ENCODE measurements at places on chromosomes 2 and 18.
A peak's percentile ranks its signal among the peaks of the same experiment; 100 is the strongest.

GRCh38 chr2:26559044-26559405, 81.1 kb upstream of the OTOF start:
- DNase-seq: no peak

DNA sequence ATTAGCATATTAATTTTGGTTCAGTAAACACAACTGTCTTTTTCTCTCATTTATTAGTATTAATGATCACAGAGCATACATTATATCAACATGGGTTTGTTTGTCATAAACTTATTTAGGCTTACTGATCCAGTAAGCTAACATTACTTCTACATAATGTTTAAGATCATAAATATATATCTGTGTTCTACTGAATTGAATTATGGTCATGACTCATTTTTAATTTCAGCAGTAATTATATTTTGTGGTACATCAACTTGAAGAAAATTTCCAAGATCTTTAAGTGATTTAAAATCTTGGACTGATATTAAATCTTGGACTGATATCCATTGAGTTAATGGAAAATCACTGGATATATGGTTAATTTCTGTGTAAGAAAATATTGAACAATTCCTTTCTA, 111.7 kb downstream of the CALCRL start:
- DNase-seq: no peak

GRCh38 chr2:24123922-24124580, 782 bp downstream of the FAM228B start:
- DNase-seq: no peak

DNA sequence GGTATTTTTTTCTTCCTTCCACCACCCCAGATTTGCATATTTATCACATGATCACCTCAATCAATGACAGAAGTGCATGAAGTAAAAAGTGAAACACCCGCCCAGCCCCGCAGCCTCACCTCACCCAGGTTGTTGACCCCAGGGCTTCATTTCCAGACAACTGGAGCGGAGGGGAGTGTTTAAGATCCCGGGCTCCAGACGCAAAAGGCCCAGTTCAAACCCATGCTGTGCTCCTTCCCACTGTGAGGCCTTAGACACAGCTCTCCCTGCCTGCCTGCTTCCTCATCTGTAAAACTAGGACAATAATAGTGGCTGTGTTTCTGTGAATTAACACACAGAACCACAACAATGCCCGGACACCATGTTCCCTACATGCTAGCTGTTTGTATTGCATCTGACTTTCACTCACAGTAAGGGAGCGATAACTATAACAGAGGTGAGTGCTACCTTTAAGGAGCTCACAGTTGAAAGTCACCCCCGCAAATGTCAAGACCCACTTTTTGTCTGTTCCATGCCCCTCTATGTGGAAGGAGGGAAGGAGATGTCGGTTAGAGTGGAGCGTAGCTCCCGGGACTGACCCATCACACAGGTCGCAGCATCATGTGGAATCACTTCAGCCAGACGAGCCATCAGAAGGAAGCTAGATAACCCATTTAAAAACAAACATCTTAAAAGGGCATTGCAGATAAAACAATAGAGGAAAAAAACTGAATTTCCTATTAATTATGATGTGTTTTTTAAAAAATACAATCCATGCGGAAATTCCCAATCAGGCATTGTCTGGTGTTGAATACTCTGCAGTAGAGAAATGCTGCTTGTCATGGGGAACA, 77.5 kb upstream of the DAPL1 start:
- no peak for DNase-seq

DNA sequence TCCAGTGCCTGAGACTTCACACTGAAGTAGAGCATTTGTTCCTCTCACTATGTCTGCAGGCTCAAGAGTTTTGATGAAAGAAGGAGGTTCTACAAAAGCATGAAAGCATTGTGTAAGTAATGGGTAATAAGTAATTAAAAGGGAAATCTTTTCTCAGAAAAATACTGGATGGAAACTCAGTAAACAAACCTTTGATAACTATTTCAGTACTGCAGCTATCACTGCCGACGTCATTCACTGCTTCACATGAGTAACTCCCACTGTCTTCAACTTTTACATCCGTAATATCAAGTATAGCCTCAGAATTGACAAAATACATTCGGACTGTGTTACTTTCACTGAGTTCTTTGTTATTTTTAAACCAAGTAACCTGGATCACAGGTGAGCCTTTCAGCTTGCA, 72.7 kb downstream of the TTN start:
- DNase-seq: no peak

DNA sequence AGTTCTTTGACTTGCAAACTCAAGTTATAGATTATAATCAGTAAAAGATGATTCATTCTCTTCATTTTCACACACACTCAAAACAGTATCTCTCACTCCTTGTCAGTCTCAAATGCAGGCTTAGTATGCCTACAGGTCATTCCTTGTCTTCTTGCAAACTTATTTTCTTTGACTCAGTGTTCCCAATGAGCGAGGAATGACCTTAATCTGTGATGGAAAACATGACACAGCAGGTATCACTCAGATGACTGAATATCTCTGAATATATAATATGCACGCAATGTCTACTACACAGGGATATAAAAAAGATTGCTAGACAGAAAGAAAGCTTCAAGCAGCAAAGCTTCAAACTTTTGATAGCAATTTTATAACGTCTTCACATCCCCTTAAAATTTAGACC, 127.8 kb upstream of the RGPD4 start:
- no peak for DNase-seq

DNA sequence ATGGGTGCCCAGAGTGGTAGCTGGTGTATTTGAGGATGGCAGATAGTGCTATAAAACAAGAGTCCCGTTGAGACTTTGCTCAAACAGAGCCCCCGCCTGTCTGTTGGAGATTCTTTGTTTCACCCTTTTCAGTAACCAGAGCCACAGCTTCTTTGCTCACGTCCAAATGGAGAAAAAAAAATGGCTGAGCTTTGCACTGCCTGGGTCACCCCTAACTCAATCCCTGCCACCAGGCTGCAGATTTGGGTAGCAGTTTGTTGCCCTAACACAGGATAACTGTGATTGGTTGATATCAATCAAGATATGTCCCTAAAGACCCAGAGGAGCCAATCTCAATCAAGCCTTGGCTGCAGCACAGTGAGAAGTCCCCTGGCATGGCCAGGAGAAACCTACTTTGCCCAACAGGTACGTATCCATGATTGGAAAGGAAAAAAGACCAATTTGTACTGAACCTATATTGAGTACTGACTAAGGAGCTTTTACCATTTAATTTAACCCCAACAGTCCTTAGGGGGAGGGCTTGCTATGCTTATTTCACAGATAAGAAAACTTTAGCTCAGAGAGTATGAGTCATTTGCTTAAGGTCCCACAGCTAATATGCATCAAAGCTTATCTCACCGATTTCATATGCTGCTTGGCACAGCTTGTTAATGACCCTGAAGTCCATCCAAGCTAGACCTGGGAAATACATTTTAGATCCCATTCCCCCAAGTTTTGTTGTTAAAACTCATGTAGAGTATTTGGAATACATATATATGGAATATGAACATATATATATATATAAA, 72.0 kb upstream of the SH3BP4 start:
- no peak for DNase-seq

DNA sequence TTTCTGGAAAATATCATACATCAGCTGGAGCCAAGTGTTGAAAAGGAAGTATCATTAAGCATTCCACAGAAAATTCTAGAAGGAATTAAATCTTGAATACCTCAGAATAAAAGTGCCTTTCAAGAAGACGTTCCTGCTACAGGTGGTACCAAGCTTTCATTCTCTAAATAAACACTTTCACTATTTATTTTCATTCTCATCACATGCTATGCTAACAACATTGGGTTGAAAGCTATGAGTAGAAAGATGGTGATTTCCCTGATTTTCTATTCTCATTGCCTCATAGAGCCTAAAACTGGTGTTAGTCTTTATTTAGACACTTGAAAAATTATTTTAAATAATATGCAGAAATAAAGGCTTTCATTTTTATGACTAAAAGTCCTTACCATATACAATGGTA, 324.7 kb downstream of the LRP1B start:
- no peak for DNase-seq

DNA sequence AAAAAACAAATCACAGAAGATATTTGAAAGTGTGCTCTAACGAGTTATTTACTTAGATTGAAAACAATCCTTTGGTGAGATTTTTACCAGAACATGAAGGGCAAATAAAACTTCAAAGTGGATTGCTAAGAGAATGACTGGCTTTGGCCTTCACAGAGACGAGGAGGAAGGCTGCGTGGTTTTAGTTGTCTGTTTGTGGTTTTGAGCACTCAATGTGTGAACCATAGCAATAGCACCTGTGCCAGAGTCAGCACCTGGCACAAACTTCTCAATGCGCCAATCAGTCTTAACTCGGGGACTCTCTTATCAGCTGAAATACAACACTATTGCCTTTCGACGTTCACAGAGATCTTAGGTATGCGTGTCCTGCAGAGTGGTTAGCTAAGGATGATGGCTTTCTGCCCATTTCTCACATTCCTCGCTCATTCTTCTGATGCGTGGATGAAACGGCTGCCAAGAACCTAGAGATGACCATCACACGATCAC, 70.0 kb downstream of the MBP start:
- DNase-seq: peak; percentile 67

DNA sequence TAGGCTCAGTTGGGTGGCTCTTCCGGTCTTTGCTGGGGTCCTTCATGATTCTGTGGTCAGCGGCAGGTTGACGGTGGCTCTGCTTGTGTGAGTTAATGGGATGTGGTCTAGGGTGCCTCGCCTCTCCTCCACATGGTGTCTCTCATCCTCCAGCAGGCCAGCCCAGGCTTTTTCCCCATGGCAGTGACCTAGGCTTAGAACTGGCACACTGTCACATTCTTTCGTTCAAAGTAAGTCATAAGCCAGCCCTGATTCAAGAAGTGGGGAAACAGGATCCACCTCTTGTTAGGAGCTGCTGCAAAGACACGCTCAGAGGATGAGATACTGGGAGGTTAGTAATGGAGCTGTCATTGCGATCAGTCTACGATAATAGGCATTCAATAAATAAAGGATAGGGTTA, 46.0 kb upstream of the CTIF start:
- DNase-seq: no peak

GRCh38 chr18:23067236-23067635, 68.0 kb upstream of the CABLES1 start:
- DNase-seq: no peak

DNA sequence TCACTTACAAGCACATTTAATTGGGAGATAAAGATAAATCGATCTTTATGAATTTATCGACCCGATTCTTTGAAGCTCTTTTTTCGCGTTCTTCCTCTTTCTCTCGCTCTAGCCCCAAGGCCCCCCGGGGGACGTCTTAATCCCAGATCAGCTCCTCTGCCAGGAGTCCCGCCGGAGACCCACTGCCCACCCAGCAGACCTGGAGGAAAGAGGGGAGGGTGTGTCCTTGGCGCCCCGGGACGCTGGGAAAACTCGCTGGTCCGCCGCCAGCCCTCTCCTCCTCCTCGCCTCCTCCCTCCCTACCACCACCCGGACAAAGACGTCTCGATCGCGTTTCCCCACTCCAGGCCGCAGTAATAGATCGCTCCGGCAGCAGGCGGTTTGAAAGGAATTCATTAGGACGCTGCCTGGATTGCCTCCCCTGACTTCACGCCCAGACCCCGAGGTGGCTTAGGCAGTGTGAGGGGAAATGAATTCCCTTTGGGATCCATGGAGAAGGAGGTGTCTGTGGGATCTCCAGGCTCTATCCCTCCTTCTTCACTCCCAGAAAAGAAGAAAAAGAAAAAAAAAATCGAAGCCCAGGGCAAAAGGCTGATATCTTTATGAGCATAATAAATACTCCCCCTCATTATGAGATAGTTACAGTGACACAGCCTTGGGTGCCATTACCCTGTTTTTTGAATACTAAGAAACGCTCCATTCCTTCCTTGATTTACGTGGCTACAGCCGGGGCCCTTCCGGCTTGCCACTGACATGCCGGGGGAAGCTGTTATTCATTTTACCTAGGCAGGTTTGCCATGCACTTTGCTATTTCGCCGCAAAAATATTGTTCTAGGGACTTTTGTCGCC, 1.8 kb upstream of the GBX2 start:
- DNase-seq: no peak

- DNase-seq: no peak
Observed at GRCh38 chr2:154978244-154978643, 279.7 kb downstream of the KCNJ3 start.

DNA sequence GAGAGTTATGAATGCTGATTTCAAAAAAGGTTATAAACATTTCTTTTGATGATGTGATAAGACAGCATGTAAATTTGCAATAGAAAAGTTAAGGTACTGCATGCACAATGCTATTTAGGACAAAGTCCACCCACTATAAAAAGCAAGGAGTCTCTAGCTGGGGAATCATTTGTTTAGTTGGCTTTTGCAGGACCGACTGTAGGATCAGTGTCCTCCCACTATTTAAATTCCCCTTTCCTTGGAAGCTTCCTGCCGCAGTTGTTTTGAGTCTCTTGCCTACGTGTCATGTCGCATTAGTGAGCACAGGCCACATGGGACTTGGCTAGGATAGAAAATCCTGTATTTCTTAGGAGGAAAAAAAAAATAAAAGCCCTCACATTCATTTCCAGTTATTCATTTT, 13.1 kb downstream of the QPCT start:
- DNase-seq: no peak
